NCI-H1930 (cell line): ENCODE measurements at places on chromosomes 3 and 15.
A peak's percentile ranks its signal among the peaks of the same experiment; 100 is the strongest.

GRCh38 chr3:81550415-81550814 lies 211.0 kb downstream of the GBE1 start:
- DNase-seq = no peak

DNA sequence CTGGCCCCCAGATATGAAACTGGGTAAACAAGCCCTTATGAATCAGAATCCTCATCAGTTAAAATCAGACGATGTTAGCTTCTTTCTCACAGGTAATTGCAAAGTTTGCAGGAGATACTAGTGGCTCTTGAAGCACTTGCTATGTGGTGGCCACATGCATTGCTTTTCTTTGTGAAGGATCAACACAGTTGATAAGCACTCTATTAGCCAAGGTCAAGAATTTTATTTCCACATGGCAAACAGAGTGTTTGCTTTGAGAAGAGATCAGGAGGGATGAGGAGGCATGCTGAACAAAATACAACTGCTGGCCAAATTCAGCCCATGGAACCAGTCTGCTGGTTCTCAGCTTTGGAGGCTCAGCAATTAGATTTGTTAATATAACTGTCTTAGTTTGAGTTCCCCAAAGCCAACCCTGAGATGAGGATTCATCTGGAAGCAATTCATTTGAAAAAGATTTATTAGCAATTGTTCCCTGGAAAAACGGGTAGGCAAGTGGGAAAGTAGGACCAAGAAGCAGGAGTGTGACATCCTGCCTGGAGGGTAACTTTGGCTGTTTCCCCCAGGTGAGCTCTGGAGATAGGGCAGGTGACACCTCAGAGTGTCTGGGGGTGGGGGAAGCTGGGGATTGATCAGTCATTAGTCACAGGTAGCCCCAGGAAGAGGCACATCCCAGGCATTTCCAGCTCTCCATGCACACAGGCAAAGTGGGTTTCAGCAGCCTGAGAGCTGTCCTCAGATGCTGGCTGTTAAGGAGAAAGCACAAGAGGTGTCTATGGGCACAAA lies 180.3 kb downstream of the ABHD5 start:
- no peak for DNase-seq

DNA sequence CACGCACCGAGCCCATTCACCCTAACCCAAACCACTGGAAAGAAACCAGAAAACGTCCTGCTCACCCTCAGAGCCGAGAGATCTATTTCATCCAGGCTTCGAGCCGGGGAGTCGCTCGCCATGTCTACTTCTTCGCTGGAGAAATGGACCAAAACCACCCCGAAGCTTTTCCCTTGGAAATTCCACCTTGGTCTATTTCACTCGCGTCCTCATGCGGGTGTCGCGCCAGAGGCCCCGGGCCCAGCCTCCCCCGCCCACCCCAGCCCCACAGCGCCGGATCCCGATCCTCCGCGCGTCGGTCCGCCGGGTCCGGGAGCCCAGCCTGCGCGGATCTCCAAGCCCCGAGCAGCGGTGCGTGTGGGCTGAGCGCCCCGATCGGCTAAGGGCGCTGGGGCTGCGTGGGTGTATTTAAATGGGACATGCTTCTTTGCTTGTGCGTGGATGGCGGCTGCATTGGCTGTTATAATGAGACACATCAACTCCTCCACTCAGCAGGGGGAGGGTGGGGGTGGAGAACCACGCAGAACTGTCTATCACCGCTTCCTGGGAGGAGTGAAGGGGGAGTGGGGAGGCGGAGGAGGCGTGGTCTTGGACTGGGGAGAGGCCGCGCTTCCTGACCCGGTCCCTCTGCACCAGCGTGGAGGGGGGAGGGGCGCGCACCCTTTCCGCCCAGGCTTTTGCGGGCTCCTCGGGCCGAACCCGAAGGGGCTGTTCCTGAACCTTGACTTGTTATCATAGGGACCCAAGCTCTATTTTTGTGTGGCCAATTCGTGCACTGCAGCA lies at the start of gene TNIK:
Gene TNIK (minus strand): TSS at position 464 of the 783 bp plus-strand sequence. CDS start 342 bp downstream, at position 122.
- DNase-seq = peak; percentile 41

DNA sequence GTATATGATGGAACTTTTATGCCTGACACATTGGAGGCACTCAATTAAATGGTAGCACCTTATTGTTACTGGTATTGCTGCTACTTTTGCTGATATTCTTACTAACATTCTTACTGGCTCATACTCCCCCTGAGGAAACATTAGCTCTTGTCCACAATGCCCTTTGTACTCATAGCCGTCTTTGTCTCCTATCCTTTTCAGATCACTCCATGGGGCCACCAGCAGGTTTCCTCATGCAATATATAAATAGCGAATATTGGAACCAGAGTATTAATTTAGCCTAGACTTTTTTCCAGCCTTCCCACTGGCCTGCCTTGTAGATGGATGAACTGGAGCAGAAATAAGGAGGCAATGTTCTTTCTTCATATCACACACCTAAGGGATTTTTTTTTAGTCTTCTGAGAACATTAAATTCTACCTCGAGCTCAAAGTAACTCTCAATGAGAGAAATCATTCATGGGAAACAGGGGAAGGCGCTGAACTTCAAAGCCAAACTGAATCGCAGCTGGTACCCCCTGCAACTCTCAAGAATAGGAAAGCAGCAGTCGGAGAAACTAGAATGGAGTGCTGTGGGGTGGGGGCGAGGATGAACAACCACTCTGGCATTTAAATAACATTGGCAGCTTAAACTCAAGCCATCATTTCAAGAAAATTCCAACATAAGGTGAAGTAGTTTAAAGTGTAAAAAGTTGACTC lies 300.3 kb downstream of the TAFA4 start:
- no peak for DNase-seq

- DNase-seq = no peak
Measured at GRCh38 chr3:161551697-161552096, 55.1 kb downstream of the OTOL1 start.

GRCh38 chr3:169237201-169237600 lies 426.3 kb downstream of the MECOM start:
- DNase-seq = no peak

DNA sequence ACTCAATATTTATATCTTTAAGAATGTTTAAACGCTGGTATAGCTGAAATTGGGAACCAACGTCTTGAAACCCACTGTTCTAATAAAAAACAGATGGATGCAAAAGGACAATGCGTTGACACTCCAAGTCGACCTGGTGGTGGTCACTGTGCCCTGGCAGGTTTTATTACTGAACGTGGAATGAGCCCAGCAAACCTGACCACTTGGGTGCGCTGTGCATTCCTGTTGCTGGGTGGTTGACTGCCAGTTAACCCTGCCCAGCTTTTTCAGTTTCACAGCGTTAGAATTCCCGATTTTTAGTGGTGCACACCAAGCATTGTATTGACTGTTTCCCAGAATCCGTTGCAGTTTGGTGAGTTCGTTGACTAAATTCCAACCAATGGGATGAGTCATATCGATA lies 384.4 kb downstream of the OCA2 start:
- no peak for DNase-seq

DNA sequence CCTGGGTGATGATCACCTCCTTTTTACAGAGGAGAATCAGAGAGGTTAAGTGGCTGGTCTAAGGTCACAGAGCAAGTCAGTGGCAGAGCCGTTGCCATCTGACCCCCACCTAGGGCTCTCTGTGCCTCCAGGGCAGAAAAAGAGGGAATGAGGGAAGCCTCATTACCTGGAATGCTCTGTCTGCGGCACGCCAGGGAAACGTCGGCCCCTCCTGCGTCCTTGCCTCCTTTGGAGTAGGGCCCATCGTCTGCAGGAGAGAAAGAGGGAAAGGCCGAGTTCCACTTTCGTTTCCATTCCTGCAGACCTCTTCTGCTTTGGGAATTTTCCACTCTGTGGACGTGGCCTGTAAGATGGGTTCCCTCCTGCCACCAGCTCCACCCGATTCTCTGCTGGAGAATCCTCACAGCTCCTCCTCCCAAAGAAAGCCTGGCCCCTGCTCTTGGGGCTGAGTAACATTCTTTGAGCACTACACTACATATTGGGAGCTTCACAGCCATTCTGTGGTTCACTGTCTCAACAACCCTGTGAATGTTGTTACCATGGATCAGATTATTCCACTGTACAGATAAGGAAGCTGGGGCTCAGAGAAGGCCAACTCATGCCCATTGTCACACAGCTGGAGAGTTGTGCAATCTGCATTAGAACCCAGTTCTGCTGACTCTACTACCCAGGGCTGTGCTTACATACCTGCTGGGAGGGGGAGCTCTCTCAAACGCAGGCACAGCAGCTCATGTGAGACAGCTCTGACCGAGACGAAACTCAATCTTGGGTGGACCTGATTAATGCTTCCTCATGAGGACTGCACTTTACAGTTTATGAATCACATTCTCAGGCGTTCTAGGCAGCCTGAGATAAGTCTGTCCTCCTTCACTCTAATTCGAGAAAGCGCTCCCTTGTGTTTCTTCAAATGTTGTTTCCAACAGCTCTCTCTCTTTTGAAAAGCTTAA lies 14.2 kb downstream of the GRIP2 start:
- no peak for DNase-seq

DNA sequence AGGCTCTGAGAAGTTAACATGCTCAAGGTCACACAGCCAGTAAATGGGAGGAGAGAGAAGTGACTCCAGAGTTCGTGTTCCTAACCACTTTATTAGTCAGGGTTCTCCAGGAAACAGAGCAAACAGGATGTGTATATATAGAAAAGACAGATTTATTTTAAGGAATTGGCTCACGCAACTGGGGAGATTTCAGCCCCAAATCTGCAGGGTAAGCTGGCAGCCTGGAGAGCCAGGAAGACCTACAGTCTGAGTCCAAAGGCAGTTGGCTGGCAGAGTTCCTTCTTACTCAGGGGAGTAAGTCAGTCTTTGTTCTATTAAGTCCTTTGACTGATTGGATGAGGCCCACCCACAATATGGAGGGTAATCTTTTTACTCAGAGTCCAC lies 118.2 kb upstream of the PROK2 start:
- DNase-seq = no peak

DNA sequence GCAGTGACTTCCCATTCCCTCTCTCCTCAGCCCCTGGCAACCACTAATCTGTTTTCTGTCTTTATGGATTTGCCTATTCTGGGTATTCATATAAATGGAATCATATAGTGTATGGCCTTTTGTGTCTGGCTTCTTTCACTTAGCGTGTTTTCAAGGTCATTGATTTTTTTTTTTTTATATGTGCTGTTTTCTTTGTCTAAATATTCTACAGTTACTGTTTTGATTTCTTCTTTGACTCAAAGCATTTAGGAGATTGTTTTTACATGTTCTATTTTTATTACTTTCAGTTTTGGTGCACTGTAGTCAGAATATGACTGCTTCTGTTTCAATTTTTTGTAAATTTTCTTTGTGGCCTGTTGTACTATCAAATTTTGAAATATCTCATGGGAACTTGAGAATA lies 71.9 kb upstream of the RNU6-1 start:
- no peak for DNase-seq

- DNase-seq = no peak
Measured at GRCh38 chr3:143031327-143031726, 30.0 kb downstream of the U2SURP start.

- no peak for DNase-seq
Measured at GRCh38 chr3:42214565-42215283, 51.3 kb downstream of the CCK start.

DNA sequence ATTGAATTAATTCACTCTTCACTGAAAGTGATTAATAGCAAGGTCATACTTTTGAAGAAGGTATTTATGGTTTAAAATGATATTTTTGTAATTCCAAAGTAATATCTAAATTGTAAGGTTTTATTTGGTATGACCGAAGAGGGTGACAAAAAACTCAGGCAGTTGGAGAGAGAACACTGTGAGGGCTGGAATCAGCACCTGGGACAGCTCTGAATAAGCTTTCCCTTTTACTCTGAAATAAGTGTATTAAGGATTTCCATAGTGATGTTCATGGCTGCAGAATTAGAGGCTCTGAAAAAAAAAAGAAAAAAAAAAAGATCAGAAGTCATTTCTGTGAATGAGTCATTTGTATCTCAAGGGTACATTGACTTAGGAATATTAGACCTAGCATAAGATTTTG lies 299.5 kb downstream of the IL5RA start:
- DNase-seq = no peak

DNA sequence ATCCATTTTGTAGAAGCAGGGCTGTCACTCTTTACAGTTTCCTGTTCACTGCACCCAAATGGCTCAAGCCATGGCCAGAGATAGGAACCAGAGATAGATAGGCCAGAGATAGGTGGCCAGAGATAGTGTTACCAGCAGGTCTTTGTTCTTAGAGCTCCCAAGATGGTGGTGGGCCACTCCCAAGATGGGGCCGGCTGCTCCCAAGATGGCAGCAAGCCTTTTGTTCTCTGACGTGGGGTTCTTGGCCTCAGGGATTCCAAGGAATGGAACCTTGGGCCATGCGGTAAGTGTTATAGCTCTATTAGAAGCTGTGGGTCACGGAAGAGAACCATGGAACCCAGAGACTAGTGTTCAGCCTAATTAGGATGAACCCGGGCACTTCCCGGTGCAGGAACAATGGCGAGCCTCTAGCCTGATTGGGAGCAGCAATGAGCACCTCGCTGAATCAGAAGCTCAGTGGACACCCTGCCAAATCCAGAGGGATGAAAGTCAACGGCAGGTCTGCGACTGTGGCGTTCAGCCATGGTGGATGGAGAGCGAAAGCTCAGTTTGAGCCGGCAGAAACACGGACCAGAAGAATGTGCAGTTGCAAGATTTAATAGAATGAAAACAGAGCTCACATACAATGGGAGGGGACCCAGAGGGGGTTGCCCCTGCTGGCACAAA lies 45.0 kb upstream of the CD96 start:
- peak; percentile 61 for DNase-seq

- no peak for DNase-seq
Measured at GRCh38 chr3:61650276-61650675, 88.9 kb downstream of the PTPRG start.

- no peak for DNase-seq
Measured at GRCh38 chr3:128432301-128432970, 34.3 kb downstream of the DNAJB8 start.

DNA sequence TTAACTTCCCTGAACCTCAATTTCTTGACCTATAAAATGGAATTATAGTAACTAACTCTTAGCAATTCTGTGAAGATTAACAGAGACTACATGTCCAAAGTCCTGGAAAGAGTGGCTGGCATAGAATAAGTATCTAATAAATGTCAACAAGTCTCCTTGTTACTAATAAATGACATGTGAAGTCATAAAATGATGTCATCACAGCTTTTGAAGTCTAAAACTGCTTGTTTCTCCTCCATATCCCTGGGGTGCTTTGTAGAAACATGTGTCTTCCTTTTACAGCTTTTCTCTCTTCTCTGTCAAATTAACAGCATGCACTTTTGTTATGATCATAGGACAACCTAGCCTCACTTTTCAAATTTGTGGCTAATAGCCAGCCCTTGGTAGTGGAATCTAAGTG lies 510.2 kb downstream of the NTRK3 start:
- no peak for DNase-seq

DNA sequence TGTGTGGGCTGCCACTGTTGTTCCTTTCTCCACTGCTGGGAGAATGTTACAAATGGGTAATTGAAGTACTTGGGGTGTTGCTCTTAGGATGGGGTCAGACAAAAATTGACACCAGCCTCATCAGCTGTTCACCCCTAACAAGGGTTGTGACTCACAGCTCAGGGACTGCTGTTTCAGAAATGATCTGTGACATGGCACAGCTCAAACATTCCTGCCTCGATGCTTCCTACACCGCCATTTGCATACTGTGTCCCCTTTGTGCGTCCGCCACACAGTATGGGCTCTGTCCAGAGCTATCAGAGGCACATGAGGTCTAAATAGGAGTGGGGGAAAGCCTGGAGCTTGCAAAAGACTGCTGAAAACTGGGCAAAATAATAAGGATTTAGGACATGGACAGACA lies 43.9 kb downstream of the CCNL1 start:
- no peak for DNase-seq

- no peak for DNase-seq
Measured at GRCh38 chr3:13745636-13746035, 134.2 kb downstream of the WNT7A start.
